ENCODE measurements at places on chromosomes 12 and 14. TPM values are rescaled to one million over a fixed set of nuclear protein-coding genes. Genes with fewer than 3 reads are reported as not detected.

Gene OVCH1
- not detected for total RNA-seq

Gene SYNDIG1L
- not detected for total RNA-seq

Gene INSM2
- not detected for total RNA-seq

GRCh38 chr12:30806989-30807694, 52.4 kb upstream of the CAPRIN2 start:
- H3K4me1 ChIP-seq = no peaks in the 10 kb centered on the region
- no peak overlapping the region for H3K4me3 ChIP-seq
- DNase-seq = peak; percentile 30
- no peaks in the 10 kb centered on the region for H3K36me3 ChIP-seq
- peaks cover 30% of the 10 kb centered on the region for H3K27me3 ChIP-seq

GRCh38 chr12:115873451-115874082, 403.9 kb downstream of the MED13L start:
- H3K27ac ChIP-seq = no peak overlapping the region
- H3K36me3 ChIP-seq = no peaks in the 10 kb centered on the region
- peaks cover 5% of the 10 kb centered on the region for H3K4me1 ChIP-seq
- DNase-seq = no peak

GRCh38 chr14:21714318-21714929, 40.8 kb upstream of the OR4E1 start:
- H3K27me3 ChIP-seq = peaks cover 19% of the 10 kb centered on the region
- peak overlapping the region; percentile 64 for H3K4me3 ChIP-seq
- H3K4me1 ChIP-seq = peaks cover 7% of the 10 kb centered on the region
- no peaks in the 10 kb centered on the region for H3K36me3 ChIP-seq

DNA sequence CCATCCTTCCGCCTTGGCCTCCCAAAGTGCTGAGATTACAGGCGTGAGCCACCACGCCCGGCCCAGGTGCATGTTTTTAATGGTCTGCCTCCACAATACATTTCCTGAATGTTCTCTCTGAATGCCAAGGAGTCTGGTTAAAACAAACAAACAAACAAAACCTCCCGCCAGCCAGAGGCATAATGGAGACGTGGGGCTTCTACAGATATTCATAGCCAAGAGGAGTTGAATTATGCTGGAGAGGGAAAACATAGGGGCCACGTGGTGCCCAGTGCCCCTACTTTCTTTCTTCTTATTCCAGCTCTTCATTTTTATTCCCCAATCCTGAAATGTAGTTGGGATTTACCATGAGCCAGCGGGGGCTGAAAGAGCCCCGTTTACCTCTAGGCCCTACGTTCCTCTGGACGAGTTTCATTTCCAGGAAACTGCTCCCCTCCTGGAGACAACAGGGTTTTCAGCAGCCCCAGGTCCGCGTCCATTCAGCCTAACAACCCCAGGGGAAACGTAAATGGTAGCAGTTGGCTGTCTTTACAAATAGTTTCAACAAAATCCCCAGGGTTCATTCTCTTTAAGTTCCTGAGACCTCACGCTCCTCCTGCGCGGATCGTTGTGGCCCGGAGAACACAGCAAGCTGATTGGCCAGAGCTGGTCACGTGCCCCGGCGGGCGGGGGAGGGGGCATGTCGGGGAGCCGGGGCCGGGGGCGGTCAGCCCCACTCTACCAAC, 108.5 kb upstream of the ESRRB start:
- no peaks in the 10 kb centered on the region for H3K36me3 ChIP-seq
- H3K4me3 ChIP-seq = peak overlapping the region; percentile 28
- peak; percentile 23 for DNase-seq
- H3K27me3 ChIP-seq = peaks cover 3% of the 10 kb centered on the region
- H3K4me1 ChIP-seq = no peaks in the 10 kb centered on the region

DNA sequence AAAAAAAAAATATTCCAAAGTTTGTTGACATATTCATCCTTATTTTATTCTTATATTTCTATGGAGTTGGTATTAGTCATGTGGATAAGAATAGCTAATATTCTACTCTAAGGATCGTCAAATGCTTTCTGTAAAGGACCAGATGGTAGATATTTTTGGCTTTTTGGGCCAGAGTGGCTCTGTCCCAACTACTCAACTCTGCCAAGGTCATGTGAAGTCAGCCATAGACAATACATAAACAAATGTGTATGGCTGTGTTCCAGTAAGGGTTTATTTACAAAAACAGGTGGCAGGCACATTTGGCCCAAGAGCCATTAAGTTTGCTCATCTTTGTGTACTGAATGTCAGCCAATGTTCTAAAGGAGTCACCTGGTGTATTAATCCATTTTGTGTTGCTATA, 131.8 kb downstream of the TBX5 start:
- no peaks in the 10 kb centered on the region for H3K27me3 ChIP-seq
- no peak overlapping the region for H3K27ac ChIP-seq
- no peaks in the 10 kb centered on the region for H3K4me1 ChIP-seq
- DNase-seq = no peak
- no peak overlapping the region for H3K4me3 ChIP-seq
- no peaks in the 10 kb centered on the region for H3K36me3 ChIP-seq

- H3K27me3 ChIP-seq = no peaks in the 10 kb centered on the region
- H3K27ac ChIP-seq = peak overlapping the region; percentile 96
- peaks cover 64% of the 10 kb centered on the region for H3K4me1 ChIP-seq
- peak overlapping the region; percentile 70 for H3K4me3 ChIP-seq
Measured at GRCh38 chr14:49970474-49971147, 77.7 kb downstream of the ARF6 start.

GRCh38 chr12:120181991-120182631, 12.4 kb downstream of the GCN1 start:
- H3K4me3 ChIP-seq = no peak overlapping the region
- H3K27me3 ChIP-seq = no peaks in the 10 kb centered on the region
- DNase-seq = no peak
- H3K4me1 ChIP-seq = peaks cover 4% of the 10 kb centered on the region

- no peak overlapping the region for H3K27ac ChIP-seq
- no peak overlapping the region for H3K4me3 ChIP-seq
- no peak for DNase-seq
- H3K36me3 ChIP-seq = peaks cover 48% of the 10 kb centered on the region
- H3K4me1 ChIP-seq = no peaks in the 10 kb centered on the region
- no peaks in the 10 kb centered on the region for H3K27me3 ChIP-seq
Measured at GRCh38 chr12:102080842-102081241, 19.1 kb upstream of the WASHC3 start.

- no peak for DNase-seq
- no peak overlapping the region for H3K4me3 ChIP-seq
- H3K27ac ChIP-seq = no peak overlapping the region
- H3K4me1 ChIP-seq = no peaks in the 10 kb centered on the region
- H3K27me3 ChIP-seq = no peaks in the 10 kb centered on the region
Measured at GRCh38 chr14:84298663-84299195, 1231.2 kb upstream of the FLRT2 start.

- no peak overlapping the region for H3K4me3 ChIP-seq
- no peak overlapping the region for H3K27ac ChIP-seq
- no peaks in the 10 kb centered on the region for H3K36me3 ChIP-seq
- DNase-seq = no peak
- H3K27me3 ChIP-seq = peaks cover 7% of the 10 kb centered on the region
- no peaks in the 10 kb centered on the region for H3K4me1 ChIP-seq
Measured at GRCh38 chr14:24873551-24873950, 176.4 kb downstream of the STXBP6 start.

DNA sequence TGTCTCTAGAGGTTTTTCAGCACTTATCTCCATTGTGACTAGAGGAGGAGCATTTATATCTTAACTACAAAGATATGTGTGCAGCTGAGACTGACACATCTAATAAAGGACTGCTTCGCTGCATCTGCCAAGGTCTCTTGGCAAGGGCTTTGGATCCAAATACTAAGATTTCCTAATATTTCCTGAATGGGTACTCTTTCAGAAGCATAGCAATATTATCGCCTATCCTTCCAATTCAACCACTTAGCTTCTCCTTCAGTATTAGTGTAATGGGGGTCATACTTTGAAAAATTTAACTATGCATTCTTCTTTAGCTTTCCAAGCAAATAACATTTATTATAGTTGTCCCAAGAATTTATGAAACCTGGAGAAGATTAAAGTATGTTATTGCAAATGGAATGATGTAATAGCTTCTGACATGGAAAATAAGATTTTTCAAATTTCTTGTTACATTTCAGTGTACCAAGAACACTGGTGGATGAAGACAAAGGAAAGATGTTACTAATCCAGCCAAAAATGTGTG, 243.0 kb upstream of the PDE3A start:
- H3K27me3 ChIP-seq = no peaks in the 10 kb centered on the region
- no peak overlapping the region for H3K4me3 ChIP-seq

GRCh38 chr12:13242936-13243335, 46.4 kb downstream of the EMP1 start:
- H3K27me3 ChIP-seq = peaks cover 26% of the 10 kb centered on the region
- DNase-seq = no peak
- no peaks in the 10 kb centered on the region for H3K4me1 ChIP-seq
- no peak overlapping the region for H3K4me3 ChIP-seq
- H3K36me3 ChIP-seq = no peaks in the 10 kb centered on the region

Measured in activated CD8-positive, alpha-beta T cell treated with anti-CD3 and anti-CD28 coated beads, Interleukin-2, amount 10 ng/mL, durations not matched to agents 7 days and 5 days (primary cell).